Sigmoid colon (tissue), 7 donors: ENCODE measurements at places on chromosomes 5 and 9. TPM values are rescaled to one million over a fixed set of nuclear protein-coding genes. Genes with fewer than 3 reads are reported as not detected.

The GRIN1 gene
- 0.41 TPM for total RNA-seq

- DNase-seq = no peak
Observed at GRCh38 chr9:10774051-10774450, 161.2 kb upstream of the PTPRD start.

DNA sequence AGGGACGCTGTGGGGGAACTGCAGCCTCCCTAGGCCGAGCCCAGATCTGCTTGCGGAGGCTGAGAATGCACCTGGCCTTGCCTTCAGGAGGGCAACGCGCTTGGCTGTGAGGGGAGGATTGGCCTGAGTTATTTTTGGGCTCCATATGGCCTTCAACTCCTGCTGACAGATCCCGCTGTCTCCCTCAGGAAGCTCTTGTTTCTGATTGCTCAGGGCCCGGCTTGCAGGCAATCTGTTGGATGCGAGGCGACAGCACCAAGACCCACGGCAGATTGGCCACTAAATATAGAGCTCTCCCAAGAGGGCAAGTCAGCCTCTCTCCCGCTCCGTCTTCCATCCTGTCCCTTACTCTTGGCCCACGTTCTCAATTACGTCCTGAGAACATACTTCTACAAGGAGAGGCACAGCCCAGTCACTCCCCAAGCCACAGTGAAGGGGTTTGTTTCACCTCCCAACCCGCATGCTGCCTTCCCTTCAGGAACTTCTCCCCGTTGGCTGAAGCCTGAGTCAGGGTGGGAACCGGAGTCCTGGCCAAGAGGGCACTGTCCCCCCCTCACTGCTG lies 53.6 kb downstream of the RASGEF1C start:
- peak; percentile 40 for DNase-seq

DNA sequence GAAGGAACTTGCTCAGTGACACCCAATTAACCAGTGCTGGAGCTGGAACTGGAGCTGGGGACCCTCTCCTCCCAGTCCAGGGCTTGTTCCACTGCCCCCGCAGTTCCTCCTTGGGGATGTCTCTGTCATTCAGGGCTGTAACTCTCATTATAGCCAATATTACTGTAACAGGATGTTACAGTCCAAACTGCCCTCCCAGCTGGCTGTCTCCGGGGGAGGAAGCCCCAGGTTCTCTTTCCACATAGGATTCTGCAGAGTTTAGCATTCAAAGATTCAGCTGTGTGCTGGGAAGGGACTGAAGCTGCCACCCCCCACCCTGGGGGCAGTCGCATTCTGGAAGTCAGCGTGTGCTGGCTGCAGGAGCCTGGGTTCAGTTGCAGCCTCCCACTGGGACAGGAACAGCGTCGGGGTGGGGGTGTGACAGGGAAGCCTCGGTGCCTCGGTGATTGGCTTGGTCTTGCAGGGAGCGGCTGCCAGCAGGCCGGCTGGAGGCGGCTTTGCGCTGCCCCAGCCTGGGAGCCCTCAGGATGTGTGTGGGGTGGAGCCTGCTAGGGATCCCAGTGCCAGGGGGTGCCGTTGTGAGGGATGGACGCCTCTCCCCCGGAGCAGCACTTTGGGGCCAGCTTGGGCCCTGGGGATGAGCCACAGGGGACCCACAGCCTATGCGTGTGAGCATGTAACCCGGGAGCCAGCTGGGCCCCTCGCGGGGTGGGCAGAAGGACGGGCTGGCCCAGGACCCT lies 101.1 kb downstream of the RGS3 start:
- peak; percentile 87 for DNase-seq

The BRIX1 gene
- 8.6 TPM for total RNA-seq

DNA sequence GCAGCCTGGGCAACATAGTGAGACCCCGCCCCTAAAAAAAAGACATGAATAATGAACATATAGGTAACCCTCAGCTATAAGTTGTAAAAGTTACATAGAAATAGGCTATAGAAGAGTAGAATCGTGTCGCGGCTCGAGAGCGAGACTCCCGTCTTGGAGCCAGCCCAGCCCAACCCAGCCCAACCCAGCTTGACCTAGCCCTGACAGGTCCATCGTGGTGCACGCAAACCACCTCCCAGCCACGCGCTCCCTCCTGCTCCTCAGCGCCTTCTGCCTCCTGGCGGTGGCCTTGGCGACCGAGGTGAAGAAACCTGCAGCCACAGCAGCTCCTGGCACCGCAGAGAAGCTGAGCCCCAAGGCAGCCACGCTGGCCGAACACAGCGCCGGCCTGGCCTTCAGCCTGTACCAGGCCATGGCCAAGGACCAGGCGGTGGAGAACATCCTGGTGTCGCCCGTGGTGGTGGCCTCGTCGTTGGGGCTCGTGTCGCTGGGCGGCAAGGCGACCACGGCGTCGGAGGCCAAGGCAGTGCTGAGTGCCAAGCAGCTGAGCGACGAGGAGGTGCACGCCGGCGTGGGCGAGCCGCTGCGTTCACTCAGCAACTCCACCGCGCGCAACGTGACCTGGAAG lies 10.8 kb downstream of the KIF24 start:
- no peak for DNase-seq

GRCh38 chr5:134394932-134395331 lies 16.7 kb downstream of the CDKN2AIPNL start:
- DNase-seq = no peak

The ZDHHC11B gene
- 12.7 TPM for total RNA-seq

DNA sequence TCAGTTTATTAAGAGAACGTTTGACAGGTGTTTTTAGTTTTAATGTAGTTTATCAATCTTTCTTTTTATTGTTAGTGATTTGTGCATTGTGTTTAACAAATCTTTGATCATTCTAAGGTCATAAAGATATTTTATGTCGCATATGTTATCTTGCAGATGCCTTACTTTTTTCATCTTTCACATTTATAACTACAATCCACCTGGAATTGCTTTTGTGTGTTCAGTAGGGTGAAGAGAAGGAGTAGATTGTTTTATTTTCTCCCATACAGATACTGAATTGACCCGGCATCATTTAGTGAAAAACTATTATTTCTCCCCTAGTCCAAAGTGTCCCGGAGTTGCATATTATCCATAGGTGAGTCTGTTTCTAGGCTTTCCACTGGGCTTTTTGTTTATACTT lies 179.4 kb upstream of the RGMB start:
- DNase-seq = no peak

DNA sequence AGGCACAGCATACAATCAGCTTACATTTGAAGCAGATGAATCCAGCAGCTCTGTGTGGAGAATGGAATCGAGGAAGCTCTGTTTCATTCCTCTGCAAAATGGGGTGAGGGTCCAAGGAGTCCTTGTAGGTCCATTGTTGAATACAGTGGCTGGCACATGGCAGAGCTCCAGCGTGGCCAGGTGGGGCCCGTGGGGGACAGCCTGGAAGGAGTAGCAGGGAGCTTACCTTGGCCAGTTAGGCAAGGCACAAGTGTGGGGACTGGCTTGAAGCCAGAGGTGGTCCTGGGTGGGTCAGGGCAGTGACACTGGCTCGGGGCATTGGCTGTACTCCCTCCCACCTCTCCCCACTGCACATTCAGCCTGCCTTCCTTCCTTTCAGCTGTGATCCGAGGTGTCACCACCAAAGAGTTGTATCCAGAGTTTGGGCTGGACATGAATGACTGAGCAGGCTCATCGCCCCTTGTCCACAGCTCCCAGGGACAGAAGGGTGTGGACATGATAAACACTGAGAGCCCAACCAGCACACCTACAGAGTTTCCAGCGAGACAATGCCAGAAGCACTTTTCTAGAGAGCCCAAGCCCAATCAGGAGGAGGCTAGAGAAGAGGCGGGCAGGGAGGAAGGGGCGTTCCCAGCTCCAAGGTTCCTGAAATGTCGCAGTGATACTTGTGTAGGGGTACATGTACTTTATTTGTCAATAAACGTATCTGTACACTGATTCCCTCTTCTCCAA lies 12.4 kb downstream of the SWI5 start:
- no peak for DNase-seq

DNA sequence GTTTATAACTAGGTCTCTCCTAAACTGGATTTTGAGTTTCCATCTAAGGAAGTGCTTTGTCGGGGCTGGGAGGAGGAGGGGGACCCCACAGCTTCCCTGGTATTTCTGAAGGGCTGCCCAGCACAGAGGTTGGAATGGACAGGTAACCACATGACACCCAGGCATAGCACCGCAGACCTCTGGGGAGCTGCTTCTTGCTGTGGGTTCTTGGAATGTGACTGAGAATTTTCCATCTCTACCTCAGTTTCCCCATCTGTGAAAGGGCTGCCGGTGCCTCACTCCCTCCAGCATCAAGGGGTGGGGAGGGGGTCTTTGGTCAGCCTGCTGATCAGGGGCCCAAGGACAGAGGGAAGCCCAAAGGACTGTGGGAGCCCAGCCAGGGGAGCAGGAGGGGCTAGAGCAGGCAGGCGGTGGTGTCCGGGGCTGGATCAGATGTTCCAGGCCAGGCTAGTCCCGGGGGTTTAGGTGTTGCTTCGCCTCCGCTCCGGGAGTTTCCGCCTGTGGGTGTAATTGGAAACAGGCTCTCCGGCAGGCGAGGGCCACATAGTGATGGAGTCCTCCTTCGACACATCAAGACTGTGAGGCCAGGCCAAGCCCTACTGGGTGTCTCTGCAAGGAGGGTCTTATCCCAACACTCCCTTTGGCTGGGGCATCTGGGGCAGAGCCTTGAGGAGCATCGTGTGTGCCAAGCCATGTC lies 3.3 kb downstream of the OLFML2A start:
- peak; percentile 75 for DNase-seq

DNA sequence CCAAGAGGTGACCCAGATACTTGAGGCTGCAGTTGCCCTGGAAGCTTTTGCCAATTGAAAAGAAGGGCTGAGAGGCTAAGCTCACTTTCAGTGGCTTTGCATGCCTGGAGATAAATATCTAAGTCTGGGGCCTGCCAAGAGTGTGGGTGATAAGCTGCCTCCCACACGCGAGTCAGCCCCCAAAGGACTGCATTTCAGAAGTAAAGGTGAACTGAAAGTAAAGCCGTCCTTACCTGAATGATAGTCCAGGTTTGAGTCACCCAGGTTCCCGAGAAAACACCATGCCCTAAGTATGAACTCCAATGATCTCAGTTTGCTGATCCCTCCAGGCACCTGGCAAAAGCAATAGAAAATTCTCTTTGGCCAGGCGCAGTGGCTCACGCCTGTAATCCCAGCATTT lies 22.5 kb upstream of the N4BP3 start:
- no peak for DNase-seq

DNA sequence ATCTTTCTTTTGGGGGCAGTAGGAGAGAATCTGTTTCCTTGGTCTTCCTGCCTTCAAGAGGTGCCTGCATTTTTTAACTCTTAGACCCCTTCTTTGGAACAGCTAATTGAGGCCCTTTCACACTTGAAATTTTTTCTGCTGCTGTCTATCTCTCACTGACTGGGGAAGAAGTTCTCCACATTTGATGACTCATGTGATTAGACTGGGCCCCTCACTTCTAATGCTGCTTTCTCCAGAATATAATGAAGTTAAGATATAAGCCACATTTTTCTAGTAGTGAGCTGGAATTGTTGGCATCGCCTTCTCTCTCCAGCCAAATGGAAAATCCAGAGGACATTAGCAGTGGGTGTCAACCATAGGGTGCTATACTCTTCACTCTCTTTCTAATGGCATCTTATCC lies 12.4 kb downstream of the ZNF474 start:
- no peak for DNase-seq

- DNase-seq = no peak
Observed at GRCh38 chr5:107224272-107224671, 446.5 kb downstream of the EFNA5 start.

- DNase-seq = no peak
Observed at GRCh38 chr9:76456202-76456926, 2.6 kb upstream of the GCNT1 start.
